ENCODE measurements at places on chromosomes 12 and 14.
A peak's percentile ranks its signal among the peaks of the same experiment; 100 is the strongest.

DNA sequence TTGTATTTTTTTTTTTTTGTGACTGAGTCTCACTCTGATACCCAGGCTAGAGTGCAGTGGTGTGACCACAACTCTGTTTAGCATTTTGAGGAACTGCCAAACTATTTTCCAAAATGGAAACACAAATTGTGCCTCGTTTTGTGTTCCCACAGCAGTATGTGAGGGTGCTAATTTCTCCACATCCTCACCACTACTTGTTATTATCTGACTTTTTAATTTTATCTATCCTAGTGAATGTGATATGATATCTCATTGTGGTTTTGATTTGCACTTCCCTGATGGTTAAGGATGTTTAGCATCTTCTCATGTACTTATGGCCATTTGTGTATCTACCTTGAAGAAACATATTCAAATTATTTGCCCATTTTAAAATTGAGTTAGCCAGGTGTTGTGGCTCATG, 62.4 kb downstream of the SRGAP1 start:
- DNase-seq, result no peak

DNA sequence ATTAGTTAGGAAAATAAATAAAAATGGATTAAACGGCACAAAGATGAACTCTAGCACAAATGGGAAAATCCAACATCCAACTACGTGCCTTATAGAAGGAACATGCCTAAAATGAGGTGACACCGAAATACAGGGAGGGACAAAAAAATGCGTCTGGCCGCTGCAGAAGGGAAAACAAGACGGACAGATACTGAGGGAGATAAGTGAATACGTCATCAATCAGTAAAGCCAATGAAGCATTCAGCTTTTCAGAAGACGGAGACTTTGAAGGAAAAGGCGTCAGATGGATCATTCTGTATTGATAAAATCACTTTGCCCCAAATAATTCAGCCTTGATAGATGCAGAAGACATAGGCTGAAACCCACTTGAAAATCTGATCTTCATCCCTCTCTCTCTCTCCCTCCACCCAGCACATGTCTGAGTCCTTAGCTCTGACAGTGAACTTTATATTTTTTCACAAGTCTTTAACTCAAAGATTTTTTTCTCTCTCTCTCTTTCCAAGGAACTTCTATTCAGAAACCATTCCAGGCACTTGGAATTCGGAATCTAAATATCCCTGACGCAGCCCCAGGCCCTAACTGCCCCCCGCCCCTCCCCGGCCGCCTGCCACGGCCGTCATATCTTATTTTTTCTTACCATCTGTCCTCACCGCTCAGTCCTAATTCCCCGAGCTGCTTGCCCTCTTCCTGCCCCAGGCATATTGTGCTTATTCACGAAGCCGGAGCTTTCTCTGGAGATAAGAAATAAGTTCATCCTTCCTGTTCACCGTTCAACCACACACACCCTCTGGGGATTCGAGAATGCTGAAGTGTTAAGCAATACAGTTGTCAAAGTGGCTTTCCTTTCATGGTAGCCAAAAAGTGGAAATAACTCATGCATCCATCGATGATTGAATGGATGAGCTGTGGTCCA, 35.5 kb upstream of the RFLNA start:
- DNase-seq, result no peak

- no peak for DNase-seq
Observed at GRCh38 chr14:92135269-92135668, 13.5 kb downstream of the CPSF2 start.

DNA sequence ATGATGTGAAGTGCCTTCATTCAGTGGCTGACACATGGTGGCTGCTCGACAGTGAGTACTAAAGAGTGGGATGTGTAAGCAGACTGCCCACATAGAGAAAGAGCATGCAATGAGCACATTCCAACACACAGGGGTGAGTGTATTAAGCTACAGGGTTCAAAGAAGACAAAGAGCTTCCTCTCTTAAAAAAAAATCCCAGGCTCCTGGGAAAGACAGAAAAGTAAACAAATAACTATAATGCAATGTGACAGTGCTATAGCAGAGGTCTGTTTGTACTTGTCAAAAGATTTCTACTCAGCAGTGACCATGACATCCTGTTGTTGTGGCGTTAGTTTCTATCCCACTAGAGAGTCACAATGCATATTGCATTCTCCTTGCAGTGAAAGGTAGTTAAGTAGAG, 12.4 kb upstream of the PCNX1 start:
- DNase-seq, result no peak

- DNase-seq, result peak; percentile 72
Observed at GRCh38 chr14:75518625-75519024, 3.6 kb upstream of the BATF start.

GRCh38 chr14:44657696-44658388, 150.8 kb upstream of the FSCB start:
- no peak for DNase-seq

DNA sequence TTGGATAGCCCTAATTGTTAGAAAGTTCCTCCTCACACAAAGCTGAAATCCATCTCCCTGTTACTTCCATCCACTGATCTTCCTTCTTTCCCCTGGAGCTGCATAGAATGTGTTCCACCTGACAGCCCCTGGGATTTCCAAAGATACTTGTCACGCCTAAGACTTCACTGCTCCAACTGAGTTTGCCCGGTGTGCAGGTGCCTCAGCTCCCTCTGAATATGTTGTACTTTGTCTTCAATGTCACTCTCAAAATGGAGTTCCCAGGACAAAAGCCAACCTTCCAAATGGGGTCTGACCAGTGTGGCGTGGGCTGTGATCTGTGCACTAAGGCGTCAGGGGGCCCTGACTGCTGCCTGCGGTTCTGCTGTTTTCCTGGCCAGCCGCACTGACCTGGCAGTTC, 42.8 kb downstream of the CACNA2D4 start:
- DNase-seq, result no peak

DNA sequence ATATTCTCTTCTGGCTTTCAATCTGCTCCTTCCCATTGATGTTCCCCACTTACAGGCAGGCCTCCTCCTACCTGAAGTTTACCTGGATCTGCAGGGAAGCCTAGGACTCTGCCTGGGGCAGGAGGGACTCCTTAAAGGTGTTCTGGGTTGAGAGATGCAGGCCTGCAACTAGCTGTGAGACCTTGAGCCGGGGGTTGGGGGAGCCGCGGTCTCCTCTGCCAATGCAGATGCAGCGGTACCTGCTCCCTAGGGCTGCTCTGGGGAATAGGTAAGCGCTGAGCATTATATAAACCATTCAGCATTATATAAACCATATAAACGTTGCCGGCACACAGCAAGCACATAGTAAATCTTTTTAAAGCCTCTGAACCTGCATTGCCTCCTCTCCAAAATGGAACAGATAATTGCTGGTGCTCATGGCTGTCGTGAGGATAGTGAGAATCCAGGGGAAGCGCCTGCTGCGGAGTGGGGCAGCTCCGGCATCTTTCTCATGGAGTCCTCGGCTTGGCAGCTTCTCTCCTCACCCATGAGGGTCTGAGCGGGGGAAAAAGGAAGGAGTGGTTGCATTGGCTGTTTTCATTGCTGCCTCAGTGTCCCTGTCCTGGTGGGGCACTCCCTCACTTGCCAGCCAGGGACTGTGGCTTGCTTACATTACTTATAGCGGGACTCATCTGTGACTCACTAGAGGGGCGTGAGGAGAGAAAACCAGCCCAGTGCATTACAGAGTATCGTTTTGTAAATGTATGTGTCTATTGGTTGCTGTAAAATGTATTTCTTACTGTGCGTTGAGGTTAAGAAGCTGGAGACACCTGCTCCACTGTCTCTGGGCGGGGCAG, 12.5 kb upstream of the KRT80 start:
- DNase-seq, result no peak

DNA sequence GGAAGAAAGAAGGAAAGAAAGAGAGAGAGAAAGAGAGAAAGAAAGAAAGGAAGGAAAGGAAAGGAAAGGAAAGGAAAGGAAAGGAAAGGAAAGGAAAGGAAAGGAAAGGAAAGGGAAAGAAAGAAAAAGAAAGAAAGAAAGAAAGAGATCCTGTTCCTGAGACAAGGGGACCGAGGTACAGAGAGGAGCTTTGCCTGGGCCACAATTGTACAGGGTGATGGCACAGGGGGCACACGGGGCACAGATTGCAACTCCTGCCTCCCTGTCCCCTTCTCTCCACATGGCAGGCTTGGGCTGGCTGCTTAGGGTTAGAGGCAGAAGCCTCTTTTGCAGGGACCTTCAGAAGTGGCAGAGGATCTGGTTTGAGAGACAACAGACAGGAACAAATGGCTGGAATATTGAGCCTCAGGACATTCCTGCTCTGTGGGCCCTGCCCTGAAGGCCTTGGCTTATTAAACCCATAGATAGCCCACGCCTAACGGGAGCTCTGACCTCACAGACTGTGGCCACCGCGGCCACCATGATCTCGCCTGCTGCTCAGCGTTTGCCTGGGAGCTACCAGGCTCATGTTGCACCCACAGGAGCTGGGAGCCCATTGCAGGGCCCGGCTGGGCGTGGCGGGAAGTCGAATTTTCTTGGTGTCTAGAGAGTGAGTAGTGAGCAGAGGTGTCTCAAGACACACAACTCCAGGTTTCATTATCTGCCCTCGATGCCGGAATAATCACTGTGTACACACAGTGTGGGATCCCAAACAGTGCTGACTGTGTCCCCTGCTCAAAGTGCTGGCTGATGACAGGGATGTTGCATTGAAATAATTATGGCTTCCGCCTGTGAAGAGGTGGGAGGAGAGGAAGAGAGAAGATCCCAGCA, 147.9 kb upstream of the NCOR2 start:
- no peak for DNase-seq
